ENCODE measurements at places on chromosomes 4 and X.

- peak; percentile 70 for DNase-seq
These were observed 6.3 kb downstream of the AREG start for GRCh38 chr4:74451214-74451661.

DNA sequence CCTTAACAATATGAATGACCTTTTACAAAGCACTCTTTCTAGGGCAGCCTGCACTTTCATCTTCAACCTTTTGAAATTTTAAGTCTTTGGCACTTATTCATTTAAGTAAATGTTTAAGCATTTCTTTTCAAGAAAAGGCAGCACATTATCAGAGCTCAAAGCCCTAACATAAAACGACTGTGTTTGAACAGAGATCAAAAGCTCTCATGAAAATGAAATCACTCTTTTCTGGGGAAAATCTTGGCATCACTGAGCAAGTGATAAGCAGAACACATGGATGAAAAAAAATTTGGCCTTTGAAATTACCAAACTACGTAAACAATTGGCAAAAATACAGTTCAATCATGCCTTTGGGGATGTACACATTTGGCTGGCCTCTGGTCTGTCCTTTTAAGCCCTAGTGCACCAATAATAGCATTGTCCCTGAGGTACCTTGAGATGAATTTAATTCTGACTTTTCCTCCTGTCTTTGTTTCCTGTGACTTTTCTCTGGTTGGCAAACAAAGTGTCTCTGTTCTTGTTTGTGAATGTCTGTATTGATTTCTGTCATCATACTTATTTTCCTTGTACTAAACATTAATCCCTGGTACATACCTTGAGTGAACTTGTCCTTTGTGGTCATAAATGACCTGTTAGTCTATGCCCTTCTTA is 12.9 kb upstream of the ODAM start:
- DNase-seq, result no peak

GRCh38 chrX:21963731-21964405 is 23.4 kb downstream of the SMS start:
- no peak for DNase-seq

DNA sequence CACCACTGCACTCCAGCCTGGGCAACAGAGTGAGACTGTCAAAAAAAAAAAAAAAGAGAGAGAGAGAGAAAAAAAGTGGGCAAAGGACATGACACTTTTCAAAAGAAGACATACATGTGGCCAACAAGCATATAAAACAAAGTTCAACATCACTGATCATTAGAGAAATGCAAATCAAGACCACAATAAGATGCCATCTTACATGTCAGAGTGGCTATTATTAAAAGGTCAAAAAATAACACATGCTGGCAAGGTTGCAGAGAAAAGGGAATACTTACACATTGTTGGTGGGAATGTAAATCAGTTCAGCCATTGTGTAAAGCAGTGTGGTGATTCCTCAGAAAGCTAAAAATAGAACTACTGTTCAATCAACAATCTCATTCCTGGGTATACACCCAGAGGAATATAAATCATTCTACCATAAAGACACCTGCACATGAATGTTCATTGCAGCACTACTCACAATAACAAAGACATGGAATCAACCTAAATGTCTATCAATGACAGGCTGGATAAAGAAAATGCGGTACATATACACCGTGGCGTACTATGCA is 94.9 kb upstream of the TRIM2 start:
- no peak for DNase-seq

DNA sequence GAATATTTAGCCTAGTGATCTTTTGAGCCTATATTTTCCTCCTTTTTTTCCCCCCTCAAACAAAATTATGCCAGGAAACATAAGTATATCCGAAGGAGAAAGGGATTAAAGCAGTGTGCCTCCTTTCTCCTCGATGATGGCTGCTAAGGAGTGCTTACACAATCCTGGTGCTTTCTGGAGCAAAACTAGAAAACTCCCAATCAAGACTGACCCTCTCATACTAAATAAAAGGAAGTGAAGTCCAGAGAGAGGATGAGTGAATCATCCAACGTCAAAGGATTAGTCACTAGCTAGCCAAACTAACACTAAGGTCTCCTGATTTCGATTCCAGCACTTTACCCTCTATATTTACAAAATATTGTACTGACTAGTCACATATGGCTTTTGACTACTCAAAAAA is 146.8 kb downstream of the PPP3CA start:
- DNase-seq, result no peak

DNA sequence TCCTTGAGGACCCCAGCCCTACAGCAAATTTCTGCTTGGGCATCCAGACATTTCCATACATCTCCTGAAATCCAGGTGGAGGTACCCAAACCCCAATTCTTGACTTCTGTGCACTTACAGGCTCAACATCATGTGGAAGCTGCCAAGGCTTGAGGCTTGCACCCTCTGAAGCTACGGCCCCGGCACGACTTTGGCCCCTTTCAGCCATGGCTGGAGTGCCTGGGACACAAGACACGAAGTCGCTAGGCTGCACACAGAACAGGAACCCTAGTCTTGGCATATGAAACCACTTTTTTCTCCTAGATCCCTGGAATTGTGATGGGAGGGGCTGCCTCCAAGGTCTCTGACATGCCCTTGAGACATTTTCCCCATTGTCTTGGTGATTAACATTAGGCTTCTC is 1417.7 kb downstream of the ARAP2 start:
- DNase-seq, result no peak

All from DMS153 (cell line).